ENCODE measurements at places on chromosomes 1 and 21.

GRCh38 chr1:3368711-3369445 lies 85.6 kb upstream of the ARHGEF16 start:
- no peaks in the 10 kb centered on the region for H3K36me3 ChIP-seq
- H3K4me1 ChIP-seq, result peaks cover 2% of the 10 kb centered on the region
- H3K4me3 ChIP-seq, result no peak overlapping the region
- no peak overlapping the region for H3K27ac ChIP-seq
- H3K27me3 ChIP-seq, result peaks cover 34% of the 10 kb centered on the region
- DNase-seq, result no peak

DNA sequence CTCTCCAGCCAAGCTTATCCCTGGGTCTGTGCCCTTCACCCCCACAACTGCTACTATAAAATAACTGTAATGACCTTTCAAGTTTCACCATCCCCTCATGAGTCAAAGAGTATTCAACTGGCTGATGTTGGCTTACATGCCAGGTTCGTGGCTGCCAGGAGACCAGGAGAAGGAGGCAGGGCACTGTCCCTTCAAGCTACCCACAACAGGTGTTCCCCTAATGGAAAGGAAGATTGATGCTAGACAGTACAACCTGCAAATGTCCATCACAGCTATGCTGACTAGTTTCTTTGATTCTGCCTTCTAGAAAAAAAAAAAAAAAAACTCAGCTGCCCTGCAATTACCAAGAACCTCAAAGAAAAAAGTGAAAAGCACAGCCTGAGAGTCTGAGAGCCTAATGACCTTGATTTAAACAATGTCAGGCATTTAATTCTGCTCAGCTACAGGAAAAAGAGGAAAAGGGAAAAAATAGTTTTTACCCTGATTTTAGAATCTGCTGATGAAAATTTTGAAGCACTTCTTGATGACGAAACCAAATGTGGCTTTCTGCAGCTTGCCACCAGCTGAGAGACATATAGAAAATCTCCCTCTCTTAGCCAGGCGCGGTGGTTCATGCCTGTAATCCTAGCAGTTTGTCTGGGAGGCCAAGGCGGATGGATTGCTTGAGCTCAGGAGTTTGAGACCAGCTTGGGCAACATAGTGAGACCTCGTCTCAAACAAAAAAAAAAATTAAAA lies 82.7 kb upstream of the ROR1 start:
- no peak for DNase-seq
- no peak overlapping the region for H3K4me3 ChIP-seq
- H3K36me3 ChIP-seq, result no peaks in the 10 kb centered on the region
- H3K27ac ChIP-seq, result no peak overlapping the region
- no peaks in the 10 kb centered on the region for H3K4me1 ChIP-seq

DNA sequence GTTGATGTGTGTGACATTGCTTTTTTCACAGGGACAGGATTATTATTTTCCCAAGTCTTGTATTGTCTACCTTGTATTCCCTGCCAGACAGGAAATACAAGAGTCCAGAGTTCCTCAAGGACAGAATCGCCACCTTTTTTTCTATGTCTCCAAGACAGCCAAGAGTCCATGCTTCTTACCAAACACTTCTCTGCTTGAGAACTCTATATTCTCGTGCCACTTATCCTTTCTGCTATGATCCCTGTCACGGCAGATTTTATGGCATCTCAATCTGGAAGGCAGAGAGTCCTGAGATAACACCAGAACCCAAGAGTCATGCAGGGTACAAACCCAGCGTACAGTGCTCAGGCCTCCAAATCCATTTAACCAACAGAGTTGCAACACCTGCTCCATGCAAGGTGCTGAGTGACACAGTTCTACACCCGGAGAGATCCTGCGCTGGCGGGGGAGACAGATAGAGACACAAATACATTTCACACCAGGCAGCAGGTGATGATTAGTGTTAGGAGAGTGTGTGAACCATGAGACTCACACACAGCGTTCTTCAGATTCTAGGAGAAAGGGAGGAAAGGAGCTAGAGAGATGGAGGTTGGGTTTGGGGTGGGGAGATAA lies 107.6 kb downstream of the NAV1 start:
- no peaks in the 10 kb centered on the region for H3K4me1 ChIP-seq
- H3K36me3 ChIP-seq, result no peaks in the 10 kb centered on the region
- no peak for DNase-seq

DNA sequence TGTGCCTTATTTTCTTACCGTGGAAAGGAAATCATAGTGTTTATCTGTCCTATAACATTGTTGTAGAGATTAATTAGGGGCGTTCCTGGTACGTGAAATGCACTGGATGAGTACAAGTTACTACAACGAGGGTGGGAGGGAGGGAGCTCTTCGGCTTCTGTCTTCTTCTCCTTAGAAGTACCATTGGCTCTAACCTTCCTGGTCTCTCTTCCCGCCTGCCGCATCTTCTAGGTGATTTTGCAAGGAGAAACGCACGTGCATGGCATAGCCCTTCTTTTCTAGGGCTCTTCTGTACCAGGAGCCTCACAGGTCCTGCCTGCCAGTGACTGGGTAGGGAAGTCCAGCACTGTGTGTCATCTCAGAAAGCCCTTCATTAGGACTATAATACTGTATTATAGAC lies 16.8 kb downstream of the SH3BP5L start:
- no peak overlapping the region for H3K27ac ChIP-seq
- DNase-seq, result no peak
- H3K4me1 ChIP-seq, result no peaks in the 10 kb centered on the region
- peaks cover 6% of the 10 kb centered on the region for H3K27me3 ChIP-seq

DNA sequence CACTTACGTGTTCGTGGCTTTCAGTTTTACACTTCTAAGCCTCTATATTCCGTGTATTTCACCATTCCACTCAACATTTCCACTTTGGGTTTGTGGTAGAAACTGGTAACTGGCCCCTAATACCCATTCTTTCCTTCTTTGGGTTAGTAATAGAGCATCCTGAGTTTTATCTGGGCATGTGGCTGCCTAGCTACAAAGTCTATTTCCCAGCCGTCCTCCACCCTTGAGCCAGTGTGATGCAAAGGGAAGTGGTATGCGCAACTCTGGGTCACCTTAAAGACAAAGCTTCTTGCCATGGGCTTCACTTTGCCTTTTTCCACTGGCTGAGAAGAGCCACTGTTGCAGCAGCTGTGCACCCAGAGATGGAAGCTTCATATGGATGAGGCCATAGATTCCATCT lies 73.9 kb downstream of the LAMC2 start:
- H3K4me1 ChIP-seq, result no peaks in the 10 kb centered on the region
- H3K27ac ChIP-seq, result no peak overlapping the region
- no peak overlapping the region for H3K4me3 ChIP-seq
- no peaks in the 10 kb centered on the region for H3K36me3 ChIP-seq
- no peak for DNase-seq
- peaks cover 4% of the 10 kb centered on the region for H3K27me3 ChIP-seq

DNA sequence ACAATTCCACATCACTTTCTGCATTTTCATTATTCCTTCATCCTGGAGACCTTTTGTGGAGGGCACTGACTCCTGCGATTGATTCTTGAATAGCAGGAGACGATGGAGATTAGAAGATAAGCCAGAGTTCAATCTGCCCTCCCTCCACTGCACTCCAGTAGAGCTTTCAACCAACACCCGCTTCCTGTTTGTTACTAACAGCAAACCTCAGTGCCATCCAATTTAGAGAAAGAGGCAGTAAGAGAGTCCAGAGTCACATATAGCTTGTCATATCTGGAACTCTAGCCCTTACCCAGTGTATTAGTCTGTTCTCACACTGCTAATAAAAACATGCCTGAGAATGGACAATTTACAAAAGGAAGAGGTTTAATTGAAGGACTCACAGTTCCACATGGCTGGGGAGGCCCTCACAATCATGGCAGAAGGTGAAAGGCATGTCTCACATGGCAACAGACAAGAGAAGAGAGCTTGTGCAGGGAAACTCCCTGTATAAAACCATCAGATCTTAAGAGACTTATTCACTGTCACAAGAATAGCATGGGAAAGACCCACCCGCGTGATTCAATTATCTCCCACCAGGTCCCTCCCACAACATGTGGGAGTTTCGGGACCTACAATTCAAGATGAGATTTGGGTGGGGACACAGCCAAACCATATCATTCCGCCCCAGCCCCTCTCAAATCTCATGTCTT lies 55.9 kb downstream of the PCBP3 start:
- H3K4me3 ChIP-seq, result no peak overlapping the region
- no peaks in the 10 kb centered on the region for H3K27me3 ChIP-seq
- H3K27ac ChIP-seq, result no peak overlapping the region
- DNase-seq, result no peak

- H3K27ac ChIP-seq, result no peak overlapping the region
- peaks cover 29% of the 10 kb centered on the region for H3K4me1 ChIP-seq
- H3K36me3 ChIP-seq, result no peaks in the 10 kb centered on the region
These were observed 26.3 kb upstream of the IVNS1ABP start for GRCh38 chr1:185343306-185343705.

- H3K4me3 ChIP-seq, result no peak overlapping the region
- no peaks in the 10 kb centered on the region for H3K27me3 ChIP-seq
- DNase-seq, result no peak
- no peak overlapping the region for H3K27ac ChIP-seq
- no peaks in the 10 kb centered on the region for H3K4me1 ChIP-seq
- no peaks in the 10 kb centered on the region for H3K36me3 ChIP-seq
These were observed 5.8 kb downstream of the INKA2 start for GRCh38 chr1:111733183-111733991.

- no peaks in the 10 kb centered on the region for H3K4me1 ChIP-seq
- H3K36me3 ChIP-seq, result no peaks in the 10 kb centered on the region
- H3K27me3 ChIP-seq, result no peaks in the 10 kb centered on the region
- H3K27ac ChIP-seq, result no peak overlapping the region
These were observed 146.0 kb downstream of the GPATCH2 start for GRCh38 chr1:217484871-217485270.

DNA sequence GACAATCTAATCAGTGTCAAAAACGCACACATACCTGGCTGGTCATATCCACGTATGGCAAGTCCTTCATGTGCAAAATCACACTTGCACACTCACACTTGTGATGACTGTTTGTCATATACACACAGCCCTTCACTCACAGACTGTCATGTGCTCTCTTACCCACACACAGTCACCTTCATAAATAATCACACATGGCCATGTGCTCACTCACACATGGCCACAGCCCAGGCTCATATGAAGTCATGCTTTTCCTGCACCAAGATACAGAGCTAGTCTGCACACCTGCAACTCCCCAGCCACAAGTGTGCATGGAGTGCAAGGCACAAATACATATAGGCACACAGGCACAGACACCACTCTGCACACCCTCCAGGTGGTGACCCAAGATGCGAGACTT lies 45.4 kb upstream of the FOXO6 start:
- H3K36me3 ChIP-seq, result no peaks in the 10 kb centered on the region
- no peak overlapping the region for H3K27ac ChIP-seq
- no peak overlapping the region for H3K4me3 ChIP-seq
- no peaks in the 10 kb centered on the region for H3K27me3 ChIP-seq

DNA sequence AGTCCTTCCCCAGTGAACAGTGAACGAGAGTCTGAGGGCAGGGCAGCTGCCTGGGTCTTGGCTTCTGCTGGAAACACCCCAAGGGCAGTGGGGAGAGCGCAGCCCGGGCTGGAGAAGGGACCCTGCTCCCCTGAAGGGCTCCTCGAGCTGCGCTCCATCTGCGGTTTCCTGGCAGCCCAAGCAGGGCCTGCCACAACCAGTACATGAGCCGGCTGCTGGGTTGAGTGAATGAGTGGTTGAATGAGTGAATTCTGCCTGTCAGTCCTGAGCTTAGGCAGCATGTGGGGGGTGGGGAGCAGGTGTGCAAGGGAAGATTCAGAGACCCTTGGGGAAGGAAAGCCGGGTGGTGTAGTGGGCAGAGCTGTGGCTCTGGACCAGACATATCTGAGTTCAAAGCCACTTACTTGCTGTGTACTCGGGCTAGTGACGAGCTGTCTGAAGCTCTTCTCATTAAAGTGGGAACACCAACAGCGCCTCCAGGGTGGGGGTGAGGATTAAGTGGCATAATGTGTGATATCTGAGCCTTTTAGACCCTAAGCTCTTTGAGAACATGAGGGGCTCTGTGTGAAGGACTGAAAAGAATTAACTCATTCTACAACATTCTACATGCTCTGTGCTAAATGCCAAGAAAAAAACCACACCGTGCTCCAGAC lies 3.7 kb downstream of the OPRD1 start:
- H3K36me3 ChIP-seq, result no peaks in the 10 kb centered on the region
- no peak overlapping the region for H3K4me3 ChIP-seq
- H3K27me3 ChIP-seq, result peaks cover 74% of the 10 kb centered on the region
- no peak for DNase-seq

DNA sequence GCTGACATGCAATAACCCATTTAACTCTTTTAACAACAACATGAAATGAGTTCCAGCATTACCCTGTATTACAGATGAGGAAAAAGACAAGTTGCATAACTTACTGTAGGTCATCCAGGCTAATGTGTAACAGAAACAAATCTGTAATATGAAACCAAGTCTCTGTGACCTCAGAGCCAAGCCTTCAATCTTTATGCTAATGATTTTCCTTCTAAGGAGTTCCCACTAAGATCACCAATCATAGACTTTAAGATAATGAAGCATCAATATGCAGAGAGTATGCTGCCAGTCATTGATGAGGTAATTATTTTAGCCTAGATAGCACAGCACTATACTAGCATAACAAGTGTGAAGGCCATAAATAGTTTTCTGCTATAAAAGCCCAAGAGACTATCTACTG lies 35.6 kb upstream of the RNPC3 start:
- peaks cover 2% of the 10 kb centered on the region for H3K27me3 ChIP-seq
- H3K4me3 ChIP-seq, result no peak overlapping the region
- no peaks in the 10 kb centered on the region for H3K4me1 ChIP-seq

GRCh38 chr1:106793651-106794050 lies 262.8 kb upstream of the PRMT6 start:
- H3K4me3 ChIP-seq, result no peak overlapping the region
- H3K36me3 ChIP-seq, result no peaks in the 10 kb centered on the region
- no peaks in the 10 kb centered on the region for H3K4me1 ChIP-seq
- no peaks in the 10 kb centered on the region for H3K27me3 ChIP-seq
- no peak overlapping the region for H3K27ac ChIP-seq

- H3K27ac ChIP-seq, result no peak overlapping the region
- H3K4me3 ChIP-seq, result no peak overlapping the region
- DNase-seq, result no peak
- peaks cover 14% of the 10 kb centered on the region for H3K4me1 ChIP-seq
- H3K27me3 ChIP-seq, result no peaks in the 10 kb centered on the region
These were observed 5.3 kb upstream of the NAXE start for GRCh38 chr1:156586323-156586722.

DNA sequence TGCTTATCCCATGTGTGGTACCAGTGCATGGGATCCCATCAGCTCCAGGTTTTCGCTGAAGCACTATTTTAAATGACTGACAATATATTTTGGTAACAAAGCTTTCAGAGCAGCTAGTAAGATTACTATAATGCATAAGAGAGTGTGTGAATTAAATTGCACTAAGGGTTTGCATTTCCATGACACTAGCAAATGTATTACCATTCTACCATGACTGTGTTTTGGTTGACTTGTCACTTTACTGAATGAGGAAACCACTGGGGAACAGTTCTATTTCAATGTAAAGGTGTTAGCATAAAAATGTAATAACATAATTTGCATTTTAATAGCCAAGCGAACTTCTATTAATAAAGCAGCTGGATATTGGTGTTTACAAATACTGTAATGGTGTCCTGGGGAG lies 31.7 kb upstream of the ERO1B start:
- no peaks in the 10 kb centered on the region for H3K4me1 ChIP-seq
- peaks cover 4% of the 10 kb centered on the region for H3K27me3 ChIP-seq
- no peak overlapping the region for H3K4me3 ChIP-seq

GRCh38 chr1:103177108-103177775 lies 68.9 kb upstream of the COL11A1 start:
- no peaks in the 10 kb centered on the region for H3K27me3 ChIP-seq
- H3K4me3 ChIP-seq, result no peak overlapping the region
- no peaks in the 10 kb centered on the region for H3K36me3 ChIP-seq

Measured in T-cell (primary cell).